ENCODE measurements at places on chromosomes 2 and 18. TPM values are rescaled to one million over a fixed set of nuclear protein-coding genes. Genes with fewer than 3 reads are reported as not detected.

DNA sequence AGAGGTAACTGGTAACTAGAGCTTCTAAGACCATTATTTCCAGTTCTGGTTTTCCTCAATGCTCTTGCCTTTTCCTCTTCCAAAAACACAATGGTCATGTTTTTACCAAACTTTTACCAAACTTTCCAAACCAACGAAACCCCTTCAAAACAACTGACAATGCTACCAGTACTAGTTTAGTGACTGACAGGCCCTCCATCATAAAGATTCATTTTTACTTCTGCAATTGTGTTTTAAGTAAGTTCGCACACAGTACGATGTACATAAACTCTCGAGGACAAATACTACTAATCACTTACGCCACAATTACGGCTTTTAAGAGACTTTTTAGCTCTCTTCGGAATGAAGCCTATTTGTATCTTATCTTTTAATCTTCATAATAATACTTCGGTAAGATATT, 900 bp downstream of the C18orf32 start:
- no peak for DNase-seq

- no peak for DNase-seq
Observed at GRCh38 chr2:55721596-55722215, 28.1 kb upstream of the PNPT1 start.

GRCh38 chr2:51027968-51028367, 4.0 kb downstream of the NRXN1 start:
- DNase-seq: no peak

DNA sequence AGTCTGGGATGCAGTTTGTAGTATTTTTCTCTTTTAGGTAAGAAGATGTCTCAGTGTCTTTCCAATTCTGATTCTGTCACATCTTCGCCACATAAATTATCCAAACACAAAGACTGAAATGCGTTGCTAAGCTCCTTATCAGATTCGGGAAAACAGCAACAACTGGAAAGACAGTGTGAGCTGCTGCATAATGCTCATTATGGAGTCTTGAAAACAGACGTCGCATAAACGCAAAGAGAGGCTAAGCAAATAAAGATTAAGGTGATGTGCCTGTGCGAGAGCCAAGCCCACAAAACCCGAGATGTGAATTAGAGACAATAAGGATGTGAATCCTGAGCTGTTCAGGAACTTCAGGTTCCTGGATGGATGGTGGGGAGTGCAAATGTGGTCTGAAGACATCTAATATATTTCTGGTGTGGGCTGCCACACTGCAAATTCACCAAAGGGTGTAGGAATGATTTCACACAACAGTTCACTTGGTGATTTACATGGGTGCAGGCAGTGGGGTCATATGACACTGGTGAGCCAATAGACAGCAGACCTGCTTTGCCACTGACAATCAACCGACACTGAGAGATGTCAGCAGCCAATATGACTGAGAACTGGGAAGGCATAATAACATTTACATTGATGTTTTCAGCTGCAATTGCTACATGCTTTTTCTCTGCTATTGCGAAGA, 195.8 kb downstream of the MTX2 start:
- no peak for DNase-seq

DNA sequence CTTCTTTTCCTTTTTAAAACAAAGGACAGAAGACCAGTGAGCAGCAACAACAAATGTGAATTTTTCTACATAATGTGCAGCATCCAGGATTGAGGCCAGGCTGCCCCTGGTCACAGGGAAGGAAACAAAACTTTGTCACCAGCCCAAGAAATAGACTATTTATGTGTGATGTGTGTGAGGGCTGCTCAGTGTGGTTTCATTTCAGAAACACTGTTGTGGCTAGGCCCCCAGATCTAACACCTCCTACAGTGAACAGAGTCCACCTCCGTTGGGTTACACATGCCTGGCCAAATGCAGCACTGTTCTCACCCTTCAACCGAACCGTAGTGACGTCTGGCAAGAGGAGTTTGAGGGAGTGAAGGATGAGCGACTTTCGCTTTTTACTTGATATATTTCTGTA, 146.3 kb upstream of the RIOK3 start:
- DNase-seq: no peak

GRCh38 chr18:35334821-35335220, 9.4 kb downstream of the ZNF24 start:
- no peak for DNase-seq

SLC16A14 gene
- total RNA-seq: 2.0 TPM

GRCh38 chr2:183063083-183063482, 15.5 kb upstream of the DUSP19 start:
- no peak for DNase-seq

GTF2A1L gene
- 0.75 TPM for total RNA-seq

TMEM169 gene
- total RNA-seq: 0.22 TPM

DNA sequence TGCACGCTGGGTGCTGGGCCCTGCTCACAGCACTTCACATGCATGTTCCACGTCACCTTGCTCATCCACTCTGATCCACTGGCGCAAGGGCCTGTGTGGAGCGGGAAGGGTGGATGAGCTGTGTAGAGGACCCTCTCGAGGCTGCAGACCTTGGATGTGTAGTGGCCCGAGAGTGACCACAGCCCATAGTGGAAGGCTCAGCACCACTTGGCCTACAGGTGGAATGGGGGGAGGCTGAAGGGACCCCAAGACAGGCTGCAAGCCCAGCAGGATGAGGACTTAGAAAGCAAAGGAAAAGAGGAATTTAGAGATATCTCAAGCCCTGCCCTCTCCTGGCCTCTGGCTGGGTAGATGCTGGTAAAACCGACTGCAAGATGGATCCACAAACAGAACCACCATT, 175.9 kb upstream of the COPS8 start:
- no peak for DNase-seq

DNA sequence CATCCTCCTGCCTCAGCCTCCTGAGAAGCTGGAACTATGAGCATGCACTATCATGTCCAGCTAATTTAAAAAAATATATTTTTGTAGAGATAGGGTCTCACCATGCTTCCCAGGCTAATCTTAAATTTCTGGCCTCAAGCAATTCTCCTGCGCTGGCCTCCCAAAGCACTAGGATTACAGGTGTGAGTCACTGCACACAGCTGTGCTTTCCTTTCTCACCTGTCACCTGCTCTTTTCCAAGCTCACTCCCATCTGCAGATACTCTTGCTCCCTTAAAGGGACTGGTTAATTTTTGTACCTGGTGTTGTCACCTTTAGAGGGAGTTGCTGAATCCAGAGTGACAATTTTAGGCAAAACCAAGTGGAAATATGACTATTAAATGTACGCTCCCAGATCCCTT, 178.2 kb downstream of the LOXHD1 start:
- DNase-seq: no peak

Data from cardiac septum (tissue), 1 donor.